Activated CD4-positive, alpha-beta T cell treated with anti-CD3 and anti-CD28 coated beads, Interleukin-2, amount 50 U/mL, for 4 hours (primary cell): ENCODE measurements at places on chromosomes 1 and 21.

GRCh38 chr1:117967881-117968280 lies 38.3 kb downstream of the WDR3 start:
- DNase-seq, result no peak

DNA sequence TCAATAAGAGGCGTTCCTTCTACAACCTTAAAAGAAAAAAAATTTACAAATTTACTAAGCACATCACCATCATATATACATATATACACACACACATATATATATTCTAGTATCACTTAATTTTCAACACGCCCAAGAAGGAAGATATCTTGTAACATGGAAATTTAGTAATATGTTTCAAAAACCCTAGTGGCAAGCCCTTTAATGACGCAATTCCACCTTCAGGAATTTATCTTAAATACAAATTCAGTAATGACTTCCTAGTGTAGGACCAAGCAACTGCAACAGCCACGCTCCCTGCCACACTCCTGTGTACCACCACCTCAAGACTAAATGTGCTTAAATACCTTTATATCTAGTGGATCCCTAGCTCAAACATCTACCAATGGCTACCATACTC lies 12.5 kb downstream of the LBR start:
- no peak for DNase-seq

GRCh38 chr21:46191257-46191685 lies 7.0 kb upstream of the SPATC1L start:
- DNase-seq, result no peak

DNA sequence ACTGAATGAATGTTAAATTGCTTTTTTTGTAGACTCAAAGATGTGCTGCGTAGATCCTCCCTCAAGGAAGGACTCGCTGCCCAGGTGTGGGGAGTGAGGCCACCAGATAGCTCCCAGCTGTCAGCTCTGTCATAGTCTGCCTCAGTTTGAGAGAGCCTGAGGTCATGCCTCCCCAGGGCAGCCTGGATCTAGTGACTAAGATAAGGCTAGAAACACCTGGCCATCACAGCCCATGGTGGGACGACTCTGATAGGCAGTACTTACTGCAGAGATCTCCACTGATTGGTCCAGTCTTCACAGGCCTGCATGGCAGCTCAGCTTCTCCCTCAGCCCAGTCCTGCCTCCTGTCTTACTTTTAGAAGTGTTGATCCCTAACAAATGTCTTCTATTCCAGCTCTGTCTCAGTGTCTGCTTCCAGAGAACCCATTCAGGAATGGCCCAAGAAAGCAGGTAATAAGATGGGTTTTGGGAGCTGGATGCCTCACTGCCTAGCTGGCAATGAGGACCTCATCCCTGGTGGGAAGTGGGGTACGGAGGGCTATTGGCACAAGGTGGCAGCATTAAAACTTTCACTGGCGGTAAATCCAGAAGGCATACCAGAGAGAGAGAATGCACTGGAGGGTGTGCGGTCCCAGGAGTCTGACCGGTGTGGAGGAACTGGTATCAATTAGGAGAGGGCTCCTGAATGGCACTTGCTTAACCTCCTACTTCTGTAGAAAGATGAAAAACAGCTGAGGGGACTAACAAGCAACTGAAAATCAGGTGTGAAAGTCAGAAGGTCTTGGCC lies 55.3 kb upstream of the GPR37L1 start:
- DNase-seq, result no peak

GRCh38 chr21:41764558-41765419 lies 2.1 kb downstream of the RIPK4 start:
- no peak for DNase-seq

- no peak for DNase-seq
Measured at GRCh38 chr1:7375329-7375728, 395.8 kb upstream of the VAMP3 start.

DNA sequence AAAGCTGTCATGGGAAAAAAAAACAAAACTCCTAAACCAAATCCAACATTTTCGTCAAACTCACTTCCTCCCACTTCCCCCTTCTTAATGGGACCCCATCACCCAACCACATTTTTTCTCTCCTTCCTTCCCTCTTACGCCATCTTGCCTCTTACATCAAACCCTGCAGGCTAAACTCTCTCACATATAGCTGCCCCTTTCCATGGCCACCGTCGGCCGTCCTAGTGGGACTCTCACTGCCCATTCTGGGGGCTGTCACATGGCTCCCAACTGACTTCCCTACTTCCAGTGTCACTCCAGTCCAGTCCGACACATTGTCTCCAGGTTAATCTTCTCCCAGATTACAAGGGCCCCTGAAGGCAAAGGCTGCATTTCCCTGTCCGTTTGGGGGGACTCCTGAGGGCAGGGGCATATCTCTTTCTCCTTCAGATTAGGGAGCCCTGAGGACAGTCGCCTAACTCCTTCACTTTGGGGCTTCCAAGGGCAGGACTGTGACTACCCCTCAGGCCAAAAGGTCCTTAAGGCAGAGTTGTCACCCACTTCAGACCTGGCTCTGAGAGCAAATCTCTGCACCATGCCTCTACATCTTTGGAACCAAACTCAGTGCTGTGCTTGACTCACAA lies 658 bp downstream of the UBXN11 start:
- no peak for DNase-seq

DNA sequence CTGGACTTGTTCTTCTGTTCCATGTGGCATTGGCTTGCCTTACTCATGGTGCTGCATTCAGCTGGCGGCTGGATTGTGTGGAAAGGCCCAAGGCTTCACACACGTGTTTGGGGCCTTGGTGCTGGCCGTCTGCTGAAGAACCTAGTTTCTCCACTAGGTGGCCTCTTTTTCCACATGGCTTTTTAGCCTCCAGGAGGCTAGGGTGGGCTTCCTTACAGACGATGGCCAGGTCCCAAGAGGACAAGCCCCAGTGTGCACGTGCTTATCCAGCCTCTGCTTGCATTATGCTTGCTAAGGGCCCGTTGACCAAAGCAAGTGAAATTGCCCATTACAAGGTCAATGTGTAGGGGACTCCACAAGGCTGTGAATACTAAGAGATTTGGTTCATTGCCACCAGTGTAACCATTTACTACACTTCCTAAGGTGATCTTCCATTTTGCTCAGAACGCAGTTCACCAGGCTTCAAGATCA lies 47.5 kb upstream of the FOXO6 start:
- DNase-seq, result no peak

GRCh38 chr1:71640116-71640515 lies 559.3 kb upstream of the ZRANB2 start:
- DNase-seq, result no peak

GRCh38 chr1:182080955-182081582 lies 19.6 kb upstream of the ZNF648 start:
- DNase-seq, result no peak

- no peak for DNase-seq
Measured at GRCh38 chr1:56798053-56798471, 21.1 kb downstream of the FYB2 start.

DNA sequence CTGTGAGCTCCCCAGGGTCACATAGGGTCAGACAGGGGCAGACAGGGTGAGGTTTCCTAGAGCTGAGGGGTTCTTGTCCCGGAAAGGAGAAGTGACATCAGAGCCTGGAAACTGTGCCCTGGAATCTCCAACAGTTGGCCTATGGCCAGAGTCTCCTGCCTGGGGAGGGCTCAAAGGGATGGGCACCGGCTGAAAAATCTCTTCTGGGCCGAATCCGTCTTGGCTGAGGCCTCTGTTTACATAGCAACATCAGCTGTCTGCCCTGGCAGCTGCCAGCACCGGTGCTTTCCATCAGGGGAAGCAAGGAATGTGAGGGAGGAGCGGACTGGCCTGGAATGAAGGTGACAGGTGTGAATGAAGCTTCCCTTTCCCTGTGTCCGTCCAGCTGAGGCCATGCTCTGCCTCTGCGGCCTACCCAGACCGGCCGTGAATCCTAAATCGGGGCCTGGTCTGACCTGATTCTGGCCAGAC lies 30.7 kb downstream of the VASH2 start:
- DNase-seq, result no peak

GRCh38 chr1:165075725-165076370 lies 280.7 kb downstream of the LMX1A start:
- DNase-seq, result no peak

DNA sequence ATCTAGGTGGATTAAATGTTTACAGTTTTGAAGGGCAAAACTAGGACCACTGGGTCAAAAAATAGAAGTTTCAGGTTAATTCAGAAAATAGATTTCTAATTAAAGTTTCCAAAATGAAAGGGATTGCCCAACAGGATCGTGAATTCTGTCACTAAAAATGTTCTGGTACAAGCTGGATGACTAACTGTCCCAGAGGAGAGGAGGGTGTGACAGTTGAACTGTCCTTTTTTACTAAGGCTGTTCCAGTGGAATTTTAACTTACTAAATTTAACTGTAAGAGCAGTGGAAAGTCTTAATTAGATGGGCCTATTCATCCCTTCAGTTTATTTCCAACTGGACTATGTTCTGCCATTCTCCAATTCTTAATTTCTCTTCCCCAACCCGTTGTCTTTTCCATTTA lies 7.2 kb downstream of the SNX7 start:
- DNase-seq, result no peak

GRCh38 chr1:84918726-84919336 lies 25.8 kb upstream of the LPAR3 start:
- DNase-seq, result no peak

DNA sequence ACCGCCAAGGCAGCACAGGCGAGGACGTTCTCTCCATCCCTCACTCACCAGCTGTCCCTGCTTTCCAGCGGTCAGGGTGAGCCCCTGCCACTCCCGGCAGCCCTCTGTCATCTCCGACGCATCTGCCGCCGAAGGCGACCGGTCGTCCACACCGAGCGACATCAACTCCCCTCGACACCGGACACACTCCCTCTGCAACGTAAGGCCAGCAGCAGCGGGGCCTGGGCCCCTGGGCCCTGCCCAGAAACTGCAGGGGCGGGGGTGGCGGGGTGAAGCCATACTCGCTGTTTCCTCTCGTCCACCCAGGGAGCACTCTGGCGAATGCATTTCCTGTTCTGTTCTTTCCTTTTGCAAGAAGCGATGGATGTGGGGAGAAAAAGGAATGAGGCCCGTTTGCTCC lies 93.4 kb upstream of the TMEM51 start:
- no peak for DNase-seq

GRCh38 chr1:27603681-27604578 lies at the start of gene AHDC1:
TSS of gene AHDC1 (minus strand) at chr1:27604144. CDS start at chr1:27552115, 52,029 bp downstream.
- peak; percentile 89 for DNase-seq

DNA sequence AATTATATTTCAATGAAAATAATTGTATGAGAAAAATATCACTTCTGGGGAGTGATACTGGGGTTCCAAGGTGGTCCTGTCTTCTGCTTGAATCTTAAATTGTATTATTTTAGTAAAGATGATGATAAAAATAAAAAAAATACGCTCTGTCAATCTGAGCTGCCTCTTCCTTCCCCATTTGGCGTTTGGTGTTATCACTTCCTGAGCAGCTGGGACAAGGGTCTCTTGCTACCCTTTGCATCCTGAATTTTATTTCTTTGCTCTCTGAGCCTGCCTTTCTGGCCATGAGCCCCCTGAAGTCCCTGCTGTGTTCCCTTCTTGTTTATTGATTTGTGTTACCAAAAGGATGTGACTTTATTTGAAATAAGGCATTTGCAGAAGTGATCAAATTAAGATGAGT lies 111.0 kb downstream of the KCNJ6 start:
- no peak for DNase-seq

DNA sequence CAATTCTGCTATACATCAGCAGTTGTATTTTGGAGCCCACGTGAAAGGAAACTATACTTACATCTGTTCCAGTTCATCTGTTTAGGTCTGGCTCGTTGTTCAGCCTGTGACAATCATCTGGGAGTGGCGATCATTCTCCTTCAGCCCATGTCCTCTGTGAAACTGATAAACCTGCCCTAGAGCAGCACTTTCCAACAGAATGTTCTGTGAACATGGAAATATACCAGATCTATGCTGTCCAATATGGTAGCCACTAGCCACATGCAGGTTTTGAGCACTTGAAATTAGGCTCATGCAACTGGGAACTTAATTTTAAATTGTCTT lies 24.5 kb upstream of the COQ8A start:
- no peak for DNase-seq

GRCh38 chr21:25186273-25186672 lies 421.0 kb downstream of the MRPL39 start:
- no peak for DNase-seq

- DNase-seq, result no peak
Measured at GRCh38 chr1:240074422-240074821, 17.3 kb upstream of the FMN2 start.

DNA sequence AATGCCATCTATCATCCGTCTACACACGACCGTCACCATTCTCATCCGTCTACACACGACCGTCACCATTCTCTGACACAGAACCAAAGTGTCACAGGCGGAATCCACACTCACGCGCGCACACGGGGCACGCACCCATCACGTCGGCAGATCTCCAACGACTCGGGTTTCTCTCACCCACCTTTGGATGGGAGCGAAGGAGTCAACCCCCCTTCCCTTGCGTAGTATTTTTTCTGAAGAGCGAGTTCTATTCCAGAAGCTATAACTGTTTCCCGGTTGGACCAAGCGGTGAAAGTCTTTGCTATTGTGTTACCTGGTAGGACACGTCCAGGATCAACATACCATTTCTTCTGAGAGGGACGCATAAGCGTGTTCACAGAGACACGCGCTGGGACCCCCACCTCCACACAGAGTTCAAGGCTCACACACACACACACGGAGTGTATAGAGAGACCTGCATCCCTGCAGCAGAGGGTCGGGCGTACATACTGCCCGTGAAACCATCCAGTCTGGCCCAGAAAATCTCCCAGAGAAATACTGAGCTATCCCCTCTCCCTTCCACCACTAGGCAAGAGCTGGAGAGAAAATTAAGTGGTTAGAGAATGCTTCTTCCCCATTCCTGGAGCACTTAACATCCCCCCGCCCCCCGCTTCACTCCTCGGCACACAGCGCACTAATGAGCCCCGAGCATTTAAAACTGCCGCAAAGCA lies 741 bp downstream of the DUSP10 start:
- peak; percentile 13 for DNase-seq

DNA sequence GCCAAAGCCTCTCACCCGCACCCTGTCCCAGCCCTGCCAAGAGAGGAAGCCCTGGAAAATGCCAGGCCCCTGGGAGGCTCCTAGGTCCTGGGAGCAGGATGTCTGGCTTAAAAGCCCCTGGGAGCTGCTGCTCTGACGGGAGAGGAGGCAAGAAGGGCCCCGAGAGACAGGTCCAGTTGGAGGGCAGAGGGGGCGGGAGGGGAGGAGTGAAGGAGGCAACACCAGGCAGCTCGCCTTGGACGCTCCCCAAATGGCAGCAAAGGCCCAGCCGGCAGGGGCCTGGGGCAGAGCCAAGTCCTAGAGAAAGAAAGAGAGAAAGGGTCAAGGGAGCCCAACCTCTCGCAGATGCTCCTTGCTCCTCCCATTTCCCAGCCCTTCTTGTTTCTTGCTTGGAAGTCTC lies 6.8 kb downstream of the ETV3L start:
- DNase-seq, result no peak

DNA sequence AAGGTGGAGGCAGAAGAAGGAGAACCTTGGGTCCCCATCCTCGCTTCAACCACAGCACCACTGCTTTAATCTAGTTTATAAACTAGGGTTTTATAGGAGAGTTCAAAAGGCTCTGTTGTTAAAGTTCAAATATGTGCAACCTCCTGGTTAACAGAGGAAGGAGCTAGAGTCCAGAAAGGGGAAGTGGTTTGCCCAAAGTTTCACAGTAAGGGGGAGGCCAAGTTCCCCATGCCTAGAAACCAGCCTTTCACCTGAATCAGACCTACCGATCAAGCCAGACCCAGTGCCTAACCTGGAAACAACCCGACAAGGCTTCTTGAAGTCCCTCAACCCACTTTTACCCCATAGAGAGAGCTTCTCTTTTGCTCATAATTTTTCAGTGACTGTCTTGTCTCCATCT lies 106.5 kb downstream of the PLPP3 start:
- no peak for DNase-seq
